ENCODE measurements at places on chromosomes 2 and 18.

GRCh38 chr18:8519102-8519501 lies 90.1 kb upstream of the RAB12 start:
- DNase-seq, result no peak

- DNase-seq, result no peak
Measured at GRCh38 chr2:145023334-145023934, 503.5 kb upstream of the ZEB2 start.

DNA sequence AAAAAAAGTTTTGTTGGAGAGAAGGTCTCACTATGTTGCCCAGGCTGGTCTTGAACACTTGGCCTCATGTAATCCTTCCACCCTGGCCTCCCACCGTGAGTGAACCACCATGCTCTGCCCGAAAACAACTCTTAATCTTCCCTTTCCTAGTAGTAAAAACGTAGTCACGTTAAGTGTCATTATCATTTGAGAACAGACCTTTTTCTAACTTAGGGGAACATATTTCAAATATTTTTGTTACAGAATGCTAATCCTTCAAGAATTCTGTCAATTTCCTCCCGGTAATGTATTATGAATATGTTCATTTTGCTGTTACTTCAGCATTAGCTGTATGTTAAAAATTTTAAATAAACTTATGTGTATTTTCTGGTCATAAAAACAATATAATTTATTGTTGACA lies 49.7 kb downstream of the MTA3 start:
- no peak for DNase-seq

DNA sequence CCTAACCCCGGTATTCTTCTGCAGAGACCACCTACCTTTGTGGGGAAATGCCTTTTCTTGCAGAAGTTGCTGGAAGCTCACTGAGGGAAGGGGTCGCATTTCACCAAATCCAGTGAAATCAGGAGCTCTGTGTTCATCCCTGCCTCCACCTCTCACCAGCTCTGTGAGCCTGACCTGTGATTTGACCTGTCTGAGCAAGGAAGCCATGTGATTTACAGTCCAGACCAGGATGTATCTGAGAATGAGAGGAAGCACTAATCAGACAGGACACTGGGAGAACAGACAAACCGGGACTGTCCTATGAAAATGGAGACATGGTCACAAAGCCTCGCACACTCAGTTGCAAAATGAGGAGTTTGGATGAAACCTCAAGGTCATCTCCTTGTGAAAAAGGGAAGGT lies 285.4 kb downstream of the BCL11A start:
- no peak for DNase-seq

GRCh38 chr2:152440460-152440859 lies 105.5 kb downstream of the FMNL2 start:
- no peak for DNase-seq

- DNase-seq, result no peak
Measured at GRCh38 chr2:188787021-188787657, 187.0 kb upstream of the COL3A1 start.

- no peak for DNase-seq
Measured at GRCh38 chr2:33342171-33342570, 134.3 kb upstream of the RASGRP3 start.

DNA sequence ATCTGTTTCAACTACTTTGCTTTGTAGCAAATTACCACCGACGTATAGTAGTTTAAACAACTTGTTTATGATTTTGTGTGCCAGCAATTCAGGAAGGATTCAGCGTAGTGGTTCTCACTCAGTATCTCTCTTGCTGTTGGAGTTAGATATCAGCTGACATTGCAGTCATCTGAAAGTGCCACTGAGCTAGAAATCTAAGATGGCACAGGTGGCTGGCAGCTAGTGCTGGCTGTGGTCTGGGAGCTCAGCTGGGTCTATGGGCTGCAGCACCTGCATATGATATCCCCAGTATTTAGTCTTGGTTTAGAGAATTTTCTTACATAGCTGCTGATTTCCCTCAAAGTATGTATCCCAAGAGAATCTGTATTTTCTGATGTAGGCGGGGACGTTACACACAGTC lies 235.6 kb downstream of the SCG2 start:
- no peak for DNase-seq

GRCh38 chr18:34701911-34702310 lies 8.2 kb upstream of the DTNA start:
- DNase-seq, result no peak

- no peak for DNase-seq
Measured at GRCh38 chr2:139790807-139791752, 1010.9 kb upstream of the NXPH2 start.

DNA sequence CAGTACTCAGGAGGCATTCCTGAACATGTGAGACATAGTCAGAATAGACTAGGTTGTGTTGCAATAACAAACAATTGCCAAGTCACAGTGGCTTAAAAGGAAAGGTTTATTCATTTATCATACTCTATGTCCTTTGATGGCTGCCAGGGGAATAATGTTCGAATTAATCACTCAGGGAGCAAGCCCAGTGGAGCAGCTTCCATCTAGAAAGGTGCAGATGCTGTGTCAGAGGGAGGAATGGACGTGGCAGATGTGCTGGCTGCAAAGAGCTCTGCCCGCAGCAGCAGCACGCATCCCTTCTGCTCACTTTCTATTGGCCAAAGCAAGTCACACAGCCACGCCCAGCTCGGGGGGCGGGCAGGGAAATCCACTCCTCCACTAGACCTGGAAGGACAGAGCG lies 105.9 kb upstream of the AQP4 start:
- no peak for DNase-seq

- no peak for DNase-seq
Measured at GRCh38 chr2:107025869-107026380, 140.0 kb upstream of the ST6GAL2 start.

DNA sequence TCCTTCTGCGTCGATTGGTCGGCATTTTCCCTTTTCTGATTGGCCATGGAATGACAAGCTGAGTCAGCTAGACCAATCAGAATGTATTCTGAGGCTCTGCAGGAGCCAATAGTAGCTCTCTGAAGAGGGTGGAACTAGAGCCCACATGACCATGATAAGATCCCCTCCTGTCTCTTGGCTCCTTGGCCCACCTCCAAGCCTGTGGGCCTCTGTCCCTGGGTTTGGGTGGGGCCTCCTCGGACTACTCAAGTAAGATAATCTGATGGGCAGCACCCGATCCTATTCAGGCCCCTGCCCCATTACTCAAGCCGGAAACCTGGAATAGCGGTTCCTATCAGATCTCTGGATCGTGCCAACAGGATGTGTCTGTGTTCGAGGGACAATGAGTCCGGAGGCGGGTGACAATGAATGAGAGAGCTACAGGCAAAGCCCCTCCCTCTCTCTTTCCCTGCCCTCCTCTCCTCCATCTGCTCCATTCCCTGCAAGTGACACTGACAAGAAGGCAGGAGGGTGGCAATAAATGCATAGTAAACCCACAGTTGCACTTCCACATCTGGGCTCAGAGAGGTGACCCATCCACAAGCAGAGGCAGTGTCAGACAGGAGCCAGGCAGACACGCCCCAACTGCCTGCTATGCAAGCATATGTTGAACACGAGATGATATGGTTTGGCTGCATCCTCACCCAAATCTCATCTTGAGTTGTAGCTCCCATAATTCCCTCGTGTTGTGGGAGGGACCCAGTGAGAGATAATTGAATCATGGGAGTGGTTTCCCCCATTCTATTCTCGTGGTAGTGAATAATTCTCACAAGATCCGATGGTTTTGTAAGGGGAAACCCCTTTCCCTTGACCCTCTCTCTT lies 114.7 kb downstream of the TNS1 start:
- DNase-seq, result no peak

DNA sequence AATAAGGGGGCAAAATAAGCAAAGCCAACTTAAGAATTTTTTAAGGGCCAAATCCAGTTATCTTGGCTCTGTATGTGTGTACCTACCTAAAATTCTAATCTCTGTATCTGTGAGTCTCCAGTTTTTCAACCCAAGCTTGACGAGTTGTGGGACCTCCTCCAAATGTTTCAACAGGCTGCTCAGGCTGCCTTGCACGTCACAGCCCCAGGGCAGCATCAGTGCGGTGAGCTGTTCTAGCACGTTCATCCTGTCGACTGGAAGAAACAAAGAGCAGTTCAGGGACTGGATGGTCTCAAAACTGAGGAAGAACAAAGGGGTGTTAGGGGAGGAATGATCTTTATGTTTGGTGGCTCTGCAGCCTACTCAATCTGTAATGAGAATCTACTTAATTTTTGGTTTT lies 29.4 kb downstream of the NLRC4 start:
- no peak for DNase-seq

- no peak for DNase-seq
Measured at GRCh38 chr18:30623401-30624065, 419.0 kb downstream of the DSC3 start.

GRCh38 chr2:25286025-25286400 lies 55.7 kb downstream of the DNMT3A start:
- no peak for DNase-seq

DNA sequence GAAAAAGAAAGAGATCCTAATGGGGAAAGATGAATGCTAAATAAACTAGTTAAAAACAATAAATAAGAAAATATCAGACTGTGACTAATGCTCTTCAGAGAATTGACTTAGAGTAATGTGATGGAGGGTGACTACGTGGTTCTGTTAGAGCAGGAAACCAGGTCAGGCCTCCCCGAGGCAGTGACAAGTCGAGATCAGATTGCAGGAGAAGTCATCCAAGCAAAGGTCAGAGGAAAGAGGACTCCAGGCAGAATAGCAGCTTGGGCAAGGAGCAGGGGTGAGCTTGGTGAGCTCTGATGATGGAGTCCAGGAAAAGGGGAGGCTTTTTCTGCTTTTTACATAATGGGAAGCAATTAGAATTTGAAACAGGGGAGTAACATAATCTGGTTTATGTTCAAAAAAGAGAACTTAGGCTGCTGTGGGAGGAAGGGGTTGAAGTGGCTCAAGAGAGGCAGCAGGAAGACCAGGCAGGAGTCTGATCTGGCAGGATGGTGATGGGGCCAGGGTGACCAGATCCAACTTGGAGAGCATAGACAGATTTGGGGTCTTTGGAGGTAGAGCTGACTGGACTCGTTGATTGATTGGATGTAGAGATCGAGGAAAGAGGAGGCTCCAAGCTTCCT lies 27.3 kb upstream of the ITGB6 start:
- no peak for DNase-seq

- no peak for DNase-seq
Measured at GRCh38 chr18:68498185-68498584, 216.7 kb downstream of the TMX3 start.

DNA sequence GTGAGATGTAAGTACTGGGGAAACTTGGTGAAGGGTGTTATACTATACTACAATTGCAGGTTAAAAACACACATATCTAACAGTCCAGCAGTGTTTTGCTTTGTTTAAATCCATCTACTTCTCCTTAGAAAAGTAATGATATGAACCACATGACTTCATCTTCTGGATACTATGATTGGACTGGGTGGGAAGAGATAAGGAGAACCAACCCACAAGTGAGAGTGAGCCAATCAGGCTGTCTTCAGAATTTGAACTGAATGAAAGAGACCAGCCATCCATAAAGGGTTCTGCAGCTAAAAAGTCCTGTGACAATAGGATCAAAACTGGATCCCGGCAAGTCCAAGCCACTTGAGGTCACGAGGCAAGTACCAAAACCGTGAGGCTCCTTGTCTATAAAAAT lies 46.6 kb downstream of the KANSL3 start:
- DNase-seq, result no peak

GRCh38 chr18:75125382-75126331 lies 83.3 kb downstream of the PTGR3 start:
- DNase-seq, result no peak

- DNase-seq, result no peak
Measured at GRCh38 chr2:112006076-112006410, 49.0 kb upstream of the TMEM87B start.

GRCh38 chr2:66840321-66841002 lies 405.5 kb downstream of the MEIS1 start:
- no peak for DNase-seq

DNA sequence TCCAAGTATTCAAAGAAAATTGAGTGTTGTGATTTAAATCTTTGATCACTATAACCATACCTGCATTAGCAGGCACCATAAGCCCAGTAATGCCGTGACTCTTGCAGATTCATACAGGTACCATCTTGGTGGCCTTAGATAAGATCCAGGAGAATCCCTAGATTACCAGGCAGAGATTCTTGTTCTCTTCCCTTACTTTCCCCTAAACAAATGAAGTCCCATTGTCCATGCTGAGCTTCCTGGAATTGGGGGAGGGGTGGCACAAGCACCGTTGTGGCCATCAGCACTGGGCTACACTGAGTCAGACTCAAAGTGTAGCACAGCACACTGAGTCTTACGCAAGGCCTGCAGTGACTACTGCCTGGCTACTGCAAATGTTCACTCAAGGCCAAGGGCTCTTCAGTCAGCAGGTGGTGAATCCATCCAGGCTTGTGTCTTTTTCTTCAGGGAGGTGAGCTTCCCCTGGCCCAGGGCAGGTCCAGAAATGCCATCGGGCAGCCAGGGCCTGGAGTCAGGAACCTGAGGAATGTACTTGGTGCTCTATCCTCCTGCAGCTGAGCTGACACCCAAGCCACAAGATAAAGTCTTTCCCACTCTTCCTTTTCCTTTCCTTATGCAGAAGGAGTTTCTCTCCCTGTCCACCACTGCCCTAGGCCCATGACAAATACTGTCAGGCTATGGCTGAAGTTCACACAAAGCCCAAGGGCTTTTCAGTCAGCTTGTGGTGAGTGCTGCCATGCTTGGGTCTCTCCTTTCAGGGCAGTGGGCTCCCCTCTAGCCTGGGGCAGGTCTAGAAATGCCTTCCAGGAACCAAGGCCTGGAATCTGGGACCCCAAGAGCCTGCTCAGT lies 52.6 kb downstream of the CD28 start:
- DNase-seq, result no peak

GRCh38 chr2:150885774-150886386 lies 375.8 kb downstream of the RBM43 start:
- no peak for DNase-seq

GRCh38 chr18:13548966-13549879 lies 177.1 kb downstream of the FAM210A start:
- DNase-seq, result no peak

DNA sequence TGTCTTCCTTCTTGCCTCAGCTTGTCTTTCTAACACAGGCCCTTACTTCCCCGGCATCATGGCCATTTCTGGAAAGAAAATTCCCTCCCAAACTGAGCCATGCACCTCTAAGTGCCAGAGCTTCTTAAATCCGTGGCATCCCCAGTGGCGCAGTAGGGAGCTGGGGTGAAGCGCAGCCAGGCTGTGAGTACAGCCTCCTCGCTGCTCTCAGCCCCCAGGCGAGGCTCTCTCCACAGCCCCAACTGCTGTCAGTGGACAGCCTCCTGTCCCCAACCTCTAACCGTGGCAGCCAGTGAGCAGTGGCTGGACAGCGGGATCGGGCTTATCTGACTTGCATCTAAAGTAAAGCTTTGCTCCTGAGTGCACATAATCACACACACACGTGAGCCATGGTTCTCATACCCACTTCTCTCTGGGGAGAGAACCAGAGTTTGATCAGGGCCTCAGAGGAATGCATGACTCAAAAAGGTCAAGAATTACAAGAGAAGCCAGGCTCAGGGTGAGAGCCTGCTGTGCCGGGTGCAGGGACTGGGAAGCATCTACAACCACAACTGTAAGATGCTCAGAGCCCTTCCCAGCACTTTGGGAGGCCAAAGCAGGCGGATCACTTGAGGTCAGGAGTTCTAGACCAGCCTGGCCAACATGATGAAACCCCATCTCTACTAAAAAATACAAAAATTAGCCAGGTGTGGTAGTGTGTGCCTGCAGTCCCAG lies 50.7 kb downstream of the SFXN5 start:
- no peak for DNase-seq

Measured in activated gamma-delta T cell (primary cell).